Ureter (tissue), 1 donor: ENCODE measurements at places on chromosomes 16 and 17. TPM values are rescaled to one million over a fixed set of nuclear protein-coding genes. Genes with fewer than 3 reads are reported as not detected.

DNA sequence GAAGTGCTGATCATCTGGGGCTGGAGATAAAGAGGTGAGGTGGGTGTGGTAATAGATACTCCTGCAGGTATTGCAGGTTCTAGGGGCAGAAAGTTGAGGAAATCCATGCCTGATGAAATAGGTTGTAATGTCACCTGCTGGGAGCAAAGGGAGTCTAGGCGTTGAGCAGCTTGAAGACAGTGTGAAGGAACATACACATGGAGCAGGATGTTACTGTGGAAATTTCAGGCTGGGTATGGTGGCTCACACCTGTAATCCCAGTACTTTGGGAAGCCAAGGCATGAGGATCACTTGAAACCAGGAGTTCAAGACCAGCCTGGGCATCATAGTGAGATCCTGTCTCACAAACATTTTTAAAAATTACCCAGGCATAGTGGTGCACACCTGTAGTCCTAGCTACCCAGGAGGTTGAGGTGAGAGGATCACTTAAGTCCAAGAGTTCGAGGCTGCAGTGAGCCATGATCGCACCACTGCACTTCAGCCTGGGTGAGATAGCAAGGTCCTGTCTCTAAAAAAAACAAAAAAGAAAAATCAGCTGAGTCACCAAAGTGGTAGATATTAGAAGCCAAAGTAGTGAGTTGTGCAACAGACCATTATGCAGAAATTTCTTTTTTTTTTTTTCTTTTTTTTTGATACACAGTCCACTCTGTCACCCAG lies 9.1 kb upstream of the CRYBA1 start:
- DNase-seq = no peak

- DNase-seq = no peak
Observed at GRCh38 chr16:85037721-85038120, 10.1 kb downstream of the KIAA0513 start.

DNA sequence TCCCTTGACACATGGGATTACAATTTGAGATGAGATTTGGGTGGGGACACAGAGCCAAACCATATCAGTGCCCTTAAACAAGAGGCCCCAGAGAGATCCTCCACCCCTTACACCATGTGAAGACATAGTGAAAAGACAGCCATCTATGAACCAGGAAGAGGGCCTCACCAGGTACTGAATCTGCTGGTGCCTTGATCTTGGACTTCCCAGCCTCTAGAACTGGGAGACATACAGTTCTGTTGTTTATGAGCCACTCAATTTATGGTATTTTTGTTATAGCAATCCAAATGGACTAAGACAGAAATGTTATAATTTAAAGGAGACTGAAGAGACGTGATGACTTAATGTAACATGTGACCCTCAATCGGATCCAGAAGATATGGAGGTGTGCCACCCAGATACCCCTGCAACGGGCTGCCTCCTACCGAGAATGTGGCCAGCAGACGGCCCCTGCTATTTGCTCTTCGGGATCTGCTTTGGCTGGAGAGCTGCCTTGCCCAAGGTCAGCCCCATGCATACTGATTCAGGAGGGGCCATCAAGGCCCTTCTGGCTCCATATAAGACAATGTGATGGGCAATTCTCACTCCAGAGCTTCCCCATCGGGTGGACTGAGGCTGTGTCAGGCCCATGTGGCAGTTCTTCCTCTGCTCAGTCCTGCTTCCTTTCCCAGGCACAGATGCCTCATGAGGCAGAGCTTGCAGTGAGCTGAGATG lies 80.6 kb downstream of the NETO2 start:
- DNase-seq = no peak

DNA sequence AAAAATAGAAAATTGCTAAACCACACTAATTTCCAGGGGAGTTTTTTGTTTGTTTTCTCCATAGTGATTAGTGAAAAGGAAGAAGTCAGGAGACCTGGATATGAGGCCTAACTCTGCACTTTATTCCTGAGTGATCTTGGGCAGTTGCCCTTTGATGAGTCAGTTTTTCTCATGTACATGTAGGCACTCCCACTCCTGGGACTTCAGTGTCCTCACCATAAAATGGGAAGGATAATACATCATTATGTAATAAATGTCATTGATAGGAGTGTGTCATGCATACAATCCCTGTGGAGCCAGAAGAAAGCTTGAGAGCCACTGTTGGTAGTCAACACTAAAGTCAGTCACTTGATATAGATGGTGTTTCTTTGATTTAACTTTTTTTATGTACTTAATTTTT lies 32.5 kb downstream of the WIPF2 start:
- DNase-seq = no peak

ITGB4 gene
- 303 TPM for total RNA-seq

GRCh38 chr17:8728971-8729370 lies 15.7 kb downstream of the CCDC42 start:
- DNase-seq = no peak

DNA sequence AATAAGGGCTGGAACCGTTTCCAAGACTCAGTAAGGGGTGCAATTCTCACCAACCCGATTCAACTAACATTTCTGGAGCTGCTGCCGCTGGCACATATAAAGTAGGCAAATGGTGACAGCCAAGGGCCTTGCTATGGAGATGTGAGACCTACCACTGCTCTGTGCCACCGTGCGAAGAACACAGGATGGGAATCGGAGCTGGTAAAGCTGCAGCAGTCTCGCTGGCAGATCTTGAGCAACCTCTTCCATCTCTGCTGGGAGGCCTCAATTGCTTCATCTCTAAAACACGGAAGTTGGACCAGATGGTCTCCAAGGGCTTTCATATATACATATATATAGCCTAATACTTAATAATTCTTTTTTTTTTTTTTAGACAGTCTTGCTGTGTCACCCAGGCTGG lies 128.9 kb upstream of the RCVRN start:
- no peak for DNase-seq

NPB gene
- total RNA-seq = 0.29 TPM

GRCh38 chr16:59385491-59385890 lies 651.4 kb upstream of the GOT2 start:
- DNase-seq = no peak

CCT6B gene
- 6.3 TPM for total RNA-seq

DNA sequence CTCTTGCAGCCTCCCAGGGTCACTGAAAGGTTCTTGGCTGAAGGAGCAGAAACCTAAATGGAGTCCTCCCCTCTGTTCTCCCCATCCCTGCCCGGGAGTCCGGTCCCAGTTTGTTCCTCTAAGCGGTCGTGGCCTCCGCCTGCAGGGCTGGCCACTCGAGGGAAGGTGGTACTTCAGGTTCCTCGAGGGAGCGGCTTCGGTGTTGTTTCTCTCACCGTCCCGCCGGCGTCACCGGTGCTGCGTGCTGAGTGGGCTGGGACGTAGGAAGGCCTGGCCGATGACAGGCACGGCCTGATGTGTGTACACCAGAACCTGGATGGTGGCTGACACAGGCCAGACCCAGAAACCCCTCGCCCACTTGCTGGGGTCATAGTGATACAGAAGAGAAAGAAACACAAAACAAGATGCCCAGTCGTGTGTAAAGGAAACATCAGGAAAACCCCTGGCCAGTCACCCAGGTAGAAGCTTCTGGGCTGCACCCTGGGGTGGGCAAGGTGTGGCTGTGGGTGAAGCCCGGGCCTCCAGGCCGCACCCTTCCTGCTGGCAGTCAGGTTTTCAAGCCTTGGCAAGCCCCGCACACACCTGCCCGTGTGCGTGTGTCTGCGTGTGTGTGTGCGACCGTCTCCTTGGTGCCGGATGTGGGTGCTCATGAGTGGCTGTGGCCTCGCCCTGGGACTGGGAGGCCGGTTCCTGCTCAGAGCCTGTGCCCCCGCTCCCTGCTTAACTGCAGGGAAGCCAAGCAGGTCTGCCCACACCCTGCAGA lies 52.0 kb downstream of the BAIAP2 start:
- DNase-seq = peak; percentile 78
